Fibroblast of upper back skin (primary cell): ENCODE measurements at places on chromosomes 12 and 14.
A peak's percentile ranks its signal among the peaks of the same experiment; 100 is the strongest.

- no peak for DNase-seq
These were observed 1.1 kb downstream of the SMIM41 start for GRCh38 chr12:52080403-52081251.

DNA sequence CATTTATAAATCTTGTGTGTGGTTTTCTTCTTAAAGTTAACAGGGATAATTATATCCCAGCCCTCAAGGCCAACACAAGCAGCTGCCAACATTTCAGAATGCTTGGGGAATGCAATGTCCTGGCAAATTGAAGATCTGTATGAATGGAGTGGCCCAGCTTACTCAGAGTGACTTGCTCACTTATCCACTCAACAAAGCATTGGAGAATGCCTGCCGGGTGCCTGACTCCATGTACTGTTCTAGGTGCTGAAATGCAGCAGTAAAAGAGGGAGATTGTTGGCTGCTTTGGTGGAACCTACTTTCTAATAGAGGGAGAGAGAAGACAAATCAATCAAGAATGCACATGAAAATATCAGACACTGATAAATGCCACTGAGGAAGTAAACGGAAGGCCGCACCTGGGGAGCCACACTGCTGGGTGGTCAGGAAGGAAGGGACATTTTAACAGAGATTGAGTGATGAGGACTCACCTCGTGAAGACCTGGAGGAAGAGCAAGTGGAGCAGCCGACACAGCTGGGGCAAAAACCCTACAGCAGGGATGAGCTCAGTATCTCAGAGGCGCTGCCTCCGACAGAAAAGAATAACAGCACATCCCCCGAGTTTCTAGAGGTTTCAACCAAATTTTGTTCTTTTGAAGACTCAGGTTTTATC is 61.2 kb upstream of the VASH1 start:
- no peak for DNase-seq

GRCh38 chr12:108193917-108194316 is 64.8 kb downstream of the WSCD2 start:
- peak; percentile 1 for DNase-seq

- no peak for DNase-seq
These were observed 122.0 kb upstream of the SEL1L start for GRCh38 chr14:81655423-81656314.

- DNase-seq = no peak
These were observed 4.1 kb upstream of the ACTN1 start for GRCh38 chr14:68983191-68983590.

- peak; percentile 85 for DNase-seq
These were observed 14.7 kb upstream of the ZNF385A start for GRCh38 chr12:54398995-54399793.

GRCh38 chr12:120263748-120264085 is 1.8 kb downstream of the PXN start:
- DNase-seq = no peak

DNA sequence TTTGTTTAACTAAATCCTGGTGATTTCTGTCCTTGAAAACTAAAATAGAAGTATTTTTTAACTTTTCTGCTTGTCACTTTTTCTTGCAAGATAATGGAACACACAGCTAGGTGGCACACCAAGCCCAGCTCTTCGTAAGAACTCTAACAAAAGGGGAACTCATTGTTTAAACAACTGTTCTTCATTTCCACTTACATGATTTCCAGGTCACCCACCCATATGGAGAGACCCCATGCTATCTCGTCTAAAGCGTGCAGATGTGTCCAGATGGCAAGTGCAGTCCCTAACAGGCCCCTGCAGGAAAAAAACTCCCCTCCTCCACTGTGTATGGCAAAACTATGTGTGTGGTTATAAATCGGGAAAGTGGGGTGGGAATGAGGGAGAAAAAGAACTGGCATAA is 43.3 kb upstream of the NT5DC3 start:
- DNase-seq = peak; percentile 59

- no peak for DNase-seq
These were observed 40.8 kb downstream of the DUSP16 start for GRCh38 chr12:12521888-12522287.

- DNase-seq = no peak
These were observed 9.8 kb upstream of the IQSEC3 start for GRCh38 chr12:56683-57346.

DNA sequence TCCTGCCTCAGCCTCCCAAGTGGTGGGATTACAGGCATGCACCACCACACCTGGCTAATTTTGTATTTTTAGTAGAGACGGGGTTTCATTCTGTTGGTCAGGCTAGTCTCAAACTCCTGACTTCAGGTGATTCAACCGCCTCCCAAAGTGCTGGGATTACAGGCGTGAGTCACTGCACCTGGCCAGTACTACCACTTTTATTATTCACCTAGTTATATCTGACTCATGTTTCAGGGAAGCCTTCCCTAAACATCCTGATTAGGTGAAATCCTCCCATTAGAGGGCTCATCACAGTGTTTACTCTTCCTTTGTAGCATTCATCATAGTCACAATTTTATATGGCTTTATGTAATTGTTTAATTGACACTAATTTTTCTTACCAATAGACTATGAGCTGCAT is 295.3 kb upstream of the SOX5 start:
- DNase-seq = no peak

DNA sequence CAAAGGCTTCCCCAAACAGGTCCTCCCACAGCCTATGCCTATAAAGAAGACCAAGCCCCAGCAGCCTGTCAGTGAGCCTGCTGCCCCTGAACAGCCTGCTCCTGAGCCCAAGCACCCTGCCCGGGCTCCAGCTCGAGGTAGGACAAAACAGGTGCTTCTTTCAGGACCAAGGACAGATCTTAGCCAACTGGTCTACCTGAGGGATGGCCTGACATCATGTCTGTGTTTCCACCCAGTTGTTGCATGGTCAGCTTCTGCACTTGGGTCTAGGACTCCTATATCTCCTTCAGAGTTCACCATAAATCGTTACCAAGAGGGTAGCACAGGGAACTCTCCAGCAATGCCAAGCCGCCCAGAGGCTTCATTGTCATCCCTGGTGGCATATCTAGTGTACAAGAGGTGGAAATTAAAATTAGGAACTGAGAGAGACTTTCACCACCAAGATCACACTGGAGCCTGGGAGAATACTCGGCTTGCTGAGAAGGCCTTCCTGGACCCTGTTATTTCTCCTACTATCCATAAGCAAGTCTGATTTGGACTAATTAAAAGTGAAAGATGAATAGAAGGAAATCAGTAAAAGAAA is 38.2 kb upstream of the OAS1 start:
- no peak for DNase-seq

DNA sequence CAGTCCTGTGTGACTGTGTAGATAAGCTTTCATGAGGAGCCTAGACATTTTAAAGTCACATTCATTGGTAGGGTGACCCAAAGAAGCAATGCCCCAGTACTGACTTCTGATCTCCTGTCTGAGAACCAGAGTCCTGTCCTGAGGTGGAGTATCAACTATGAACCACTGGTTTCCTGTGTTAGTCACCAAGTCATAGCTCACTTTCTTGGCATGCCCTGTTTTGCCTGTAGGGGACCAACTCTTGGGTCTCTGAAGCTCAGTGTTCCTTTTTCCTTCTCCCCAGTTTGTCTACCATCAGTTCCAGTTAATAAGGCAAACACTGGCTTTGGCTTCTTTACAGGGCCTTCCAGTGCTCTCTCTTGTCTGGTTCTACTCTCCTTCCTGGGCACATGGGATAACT is 97.4 kb downstream of the C12orf75 start:
- DNase-seq = peak; percentile 30
